ENCODE measurements at places on chromosomes 16 and 17. TPM values are rescaled to one million over a fixed set of nuclear protein-coding genes. Genes with fewer than 3 reads are reported as not detected.

- DNase-seq: no peak
- no peak overlapping the region for H3K4me3 ChIP-seq
- H3K27ac ChIP-seq: no peak overlapping the region
- H3K27me3 ChIP-seq: no peaks in the 10 kb centered on the region
Observed at GRCh38 chr17:6398955-6399354, 36.0 kb downstream of the AIPL1 start.

- H3K36me3 ChIP-seq: no peaks in the 10 kb centered on the region
- no peak for DNase-seq
- H3K4me1 ChIP-seq: no peaks in the 10 kb centered on the region
Observed at GRCh38 chr16:4214215-4214621, 27.7 kb downstream of the SRL start.

DNA sequence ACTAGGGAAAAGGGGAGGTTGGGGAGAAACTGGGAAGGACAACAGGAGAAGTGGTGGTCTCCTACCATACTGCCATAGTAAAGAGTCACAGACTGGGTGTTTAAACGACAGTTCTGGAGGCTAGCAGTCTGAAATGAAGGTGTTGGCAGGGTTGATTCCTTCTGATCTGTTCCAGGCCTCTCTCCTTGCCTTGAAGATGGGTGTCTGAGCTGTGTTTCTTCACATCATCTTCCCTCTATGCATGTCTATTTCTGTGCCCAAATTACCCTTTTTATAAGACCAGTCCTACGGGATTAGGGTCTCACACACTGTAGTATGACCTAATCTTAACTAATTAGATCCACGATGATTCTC is 79.8 kb upstream of the TMEM97 start:
- DNase-seq: no peak
- no peak overlapping the region for H3K27ac ChIP-seq
- no peaks in the 10 kb centered on the region for H3K4me1 ChIP-seq

DNA sequence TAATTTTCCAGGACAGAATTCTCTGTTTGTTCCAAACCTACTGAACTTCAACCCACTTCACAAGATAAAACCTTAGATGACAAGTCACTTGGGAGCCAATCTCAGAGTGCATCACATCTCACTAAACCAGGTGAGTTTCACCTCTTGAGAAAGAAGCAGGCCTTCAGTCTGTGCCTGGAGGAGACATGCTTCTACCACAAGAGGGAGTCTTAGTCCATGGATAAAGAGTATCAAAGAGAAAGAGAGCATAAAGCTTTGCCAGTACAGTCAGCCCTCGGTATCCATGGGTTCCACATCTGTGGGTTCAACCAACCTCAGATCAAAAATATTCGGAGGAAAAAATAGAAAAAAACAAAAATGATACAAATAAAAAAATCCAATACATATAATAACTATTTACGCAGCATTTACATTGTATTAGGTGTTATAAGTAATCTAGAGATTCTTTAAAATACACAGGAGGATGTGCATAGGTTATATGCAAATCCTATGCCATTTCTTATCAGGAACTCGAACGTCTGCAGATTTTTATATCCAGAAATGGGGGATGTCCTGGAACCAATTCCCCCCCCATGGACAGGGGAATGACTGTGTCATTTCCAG is 37.7 kb downstream of the DUSP14 start:
- no peaks in the 10 kb centered on the region for H3K4me1 ChIP-seq
- no peak overlapping the region for H3K27ac ChIP-seq
- peaks cover 18% of the 10 kb centered on the region for H3K36me3 ChIP-seq
- DNase-seq: no peak
- no peak overlapping the region for H3K4me3 ChIP-seq

DNA sequence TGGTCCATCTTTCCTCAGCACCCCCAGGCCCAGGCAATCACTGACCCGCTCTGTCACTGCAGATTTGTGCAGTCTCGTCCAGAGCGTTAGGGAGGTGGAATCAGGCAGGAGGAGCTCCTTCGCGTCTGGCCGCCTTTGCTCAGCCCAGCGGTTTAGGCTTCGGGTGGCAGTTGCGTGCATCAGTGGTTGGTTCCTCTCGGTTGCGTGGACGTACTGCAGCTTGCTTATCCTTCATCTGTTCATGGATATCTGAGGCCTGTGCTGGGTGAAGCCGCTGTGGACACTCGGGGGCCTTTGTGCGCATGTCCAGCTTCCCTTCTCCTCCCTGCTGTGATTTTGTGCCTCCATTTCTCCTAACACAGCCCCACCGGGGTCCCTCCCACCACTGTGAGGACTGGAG is 4.7 kb upstream of the P2RX1 start:
- no peak for DNase-seq
- no peaks in the 10 kb centered on the region for H3K27me3 ChIP-seq
- peaks cover 12% of the 10 kb centered on the region for H3K4me1 ChIP-seq
- no peak overlapping the region for H3K4me3 ChIP-seq
- H3K27ac ChIP-seq: no peak overlapping the region

GRCh38 chr17:10616502-10617119 is 40.5 kb downstream of the MYH3 start:
- no peaks in the 10 kb centered on the region for H3K36me3 ChIP-seq
- H3K27ac ChIP-seq: no peak overlapping the region
- DNase-seq: no peak
- H3K4me3 ChIP-seq: no peak overlapping the region

GRCh38 chr16:54977211-54977610 is 46.5 kb downstream of the IRX5 start:
- no peak overlapping the region for H3K27ac ChIP-seq
- no peaks in the 10 kb centered on the region for H3K27me3 ChIP-seq
- no peak overlapping the region for H3K4me3 ChIP-seq
- H3K36me3 ChIP-seq: no peaks in the 10 kb centered on the region
- no peaks in the 10 kb centered on the region for H3K4me1 ChIP-seq

DNA sequence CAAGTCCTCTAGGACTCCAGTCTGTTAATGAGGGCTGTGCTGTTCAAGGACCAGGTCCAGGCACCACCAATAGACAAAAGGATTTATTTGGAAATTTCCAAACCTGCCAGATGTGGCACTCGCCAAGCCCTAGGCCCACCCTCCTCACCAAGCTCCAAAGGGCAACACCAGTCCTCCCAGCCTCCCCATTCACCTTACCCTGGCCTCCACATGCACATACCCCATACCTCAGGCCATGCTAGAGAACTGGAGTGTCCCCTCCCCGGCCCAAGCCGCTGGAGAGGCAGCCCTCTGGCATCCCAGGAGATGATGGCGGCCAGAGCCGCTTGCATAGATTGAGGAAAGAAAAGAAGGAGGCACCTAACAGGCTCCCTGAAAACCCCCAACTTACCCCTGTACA is 4.6 kb upstream of the FTSJ3 start:
- H3K27me3 ChIP-seq: no peaks in the 10 kb centered on the region
- H3K36me3 ChIP-seq: peaks cover 48% of the 10 kb centered on the region
- peaks cover 10% of the 10 kb centered on the region for H3K4me1 ChIP-seq

GRCh38 chr17:78759203-78759968 is 22.7 kb downstream of the CYTH1 start:
- H3K36me3 ChIP-seq: 0 out of 2 replicates have a peak, but pooled peaks cover 4% of the 10 kb centered on the region
- no peak for DNase-seq
- peaks cover 43% of the 10 kb centered on the region for H3K4me1 ChIP-seq
- no peaks in the 10 kb centered on the region for H3K27me3 ChIP-seq
- peak overlapping the region; percentile 74 for H3K27ac ChIP-seq
- H3K4me3 ChIP-seq: peak overlapping the region; percentile 57

DNA sequence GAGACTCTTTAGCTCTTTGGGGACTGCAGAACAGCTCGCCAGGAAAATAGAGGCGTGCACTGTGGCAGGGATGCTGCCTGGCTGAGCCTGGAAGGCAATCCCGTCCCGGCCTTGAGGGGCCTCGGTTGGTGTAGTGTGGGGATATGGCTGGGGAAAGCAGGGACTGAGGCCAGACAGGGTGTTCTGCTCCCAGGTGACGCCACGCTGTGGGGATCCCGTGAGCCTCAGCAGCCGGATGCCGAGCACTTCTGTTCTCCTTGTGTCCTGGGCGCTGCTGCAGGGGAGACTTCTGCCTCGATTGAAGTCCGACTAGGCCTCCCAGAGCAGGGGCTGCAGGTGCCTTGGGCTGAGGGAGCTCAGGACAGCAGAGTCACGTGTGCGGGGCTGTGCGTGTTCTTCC is 72.6 kb downstream of the BANP start:
- no peak overlapping the region for H3K4me3 ChIP-seq
- no peak for DNase-seq
- H3K36me3 ChIP-seq: peaks cover 6% of the 10 kb centered on the region
- H3K27ac ChIP-seq: no peak overlapping the region
- no peaks in the 10 kb centered on the region for H3K4me1 ChIP-seq

GRCh38 chr16:84294117-84294516 is 561 bp upstream of the WFDC1 start:
- no peak overlapping the region for H3K27ac ChIP-seq
- no peaks in the 10 kb centered on the region for H3K4me1 ChIP-seq

- H3K27me3 ChIP-seq: no peaks in the 10 kb centered on the region
- H3K36me3 ChIP-seq: no peaks in the 10 kb centered on the region
- H3K27ac ChIP-seq: no peak overlapping the region
- no peak overlapping the region for H3K4me3 ChIP-seq
Observed at GRCh38 chr17:66730461-66730923, 104.4 kb upstream of the CACNG5 start.

- no peaks in the 10 kb centered on the region for H3K36me3 ChIP-seq
- H3K27me3 ChIP-seq: no peaks in the 10 kb centered on the region
- H3K4me3 ChIP-seq: no peak overlapping the region
- no peak overlapping the region for H3K27ac ChIP-seq
- no peaks in the 10 kb centered on the region for H3K4me1 ChIP-seq
- DNase-seq: no peak
Observed at GRCh38 chr17:4616476-4616875, 25.0 kb downstream of the ALOX15 start.

DNA sequence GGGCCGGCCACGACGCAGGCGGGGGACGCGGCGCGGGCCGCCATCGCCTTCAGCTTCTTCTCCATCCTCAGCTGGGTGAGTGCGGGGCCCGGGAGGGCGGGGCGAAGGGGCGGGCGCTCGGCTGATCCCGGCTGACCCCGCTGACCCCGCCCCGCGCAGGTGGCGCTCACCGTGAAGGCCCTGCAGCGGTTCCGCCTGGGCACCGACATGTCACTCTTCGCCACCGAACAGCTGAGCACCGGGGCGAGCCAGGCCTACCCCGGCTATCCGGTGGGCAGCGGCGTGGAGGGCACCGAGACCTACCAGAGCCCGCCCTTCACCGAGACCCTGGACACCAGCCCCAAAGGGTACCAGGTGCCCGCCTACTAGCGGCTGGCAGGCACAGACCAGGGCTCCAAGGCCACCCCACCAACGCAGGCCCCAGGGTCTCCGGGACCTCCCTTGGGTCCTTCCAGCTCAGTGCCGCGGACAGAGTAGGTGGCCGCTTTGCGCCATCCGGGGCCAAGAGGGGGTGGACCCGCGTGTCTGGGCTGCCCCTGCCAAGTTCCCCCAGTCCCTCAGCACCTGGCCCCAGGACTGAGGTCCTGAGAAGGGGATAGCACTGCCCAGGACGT is 3.0 kb downstream of the SYNGR3 start:
- no peak overlapping the region for H3K4me3 ChIP-seq
- H3K27me3 ChIP-seq: no peaks in the 10 kb centered on the region
- no peak overlapping the region for H3K27ac ChIP-seq

DNA sequence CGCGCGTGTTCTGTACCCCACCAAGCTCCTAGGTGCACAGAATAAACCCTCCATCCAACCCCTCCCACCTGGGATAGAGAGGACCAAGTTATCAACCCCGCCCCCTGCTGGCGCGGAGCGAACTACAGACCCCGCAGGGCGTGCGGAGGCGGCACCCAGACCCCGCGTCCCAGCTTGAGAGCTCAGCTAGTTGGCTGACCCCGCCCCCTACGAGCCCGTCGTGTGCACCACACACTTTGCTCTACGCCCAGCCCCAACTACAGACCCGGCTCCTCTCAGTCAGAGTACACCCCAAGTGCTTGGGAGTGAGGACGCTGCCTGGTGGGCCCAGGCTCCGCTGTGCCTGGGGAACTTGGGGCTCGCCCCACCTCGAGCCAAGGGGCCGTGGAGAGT is 1.5 kb downstream of the GRIN2A start:
- H3K4me3 ChIP-seq: no peak overlapping the region
- no peak overlapping the region for H3K27ac ChIP-seq
- H3K36me3 ChIP-seq: no peaks in the 10 kb centered on the region
- H3K4me1 ChIP-seq: peaks cover 3% of the 10 kb centered on the region
- peaks cover 6% of the 10 kb centered on the region for H3K27me3 ChIP-seq

- H3K27me3 ChIP-seq: no peaks in the 10 kb centered on the region
- no peak overlapping the region for H3K4me3 ChIP-seq
- H3K36me3 ChIP-seq: no peaks in the 10 kb centered on the region
- no peaks in the 10 kb centered on the region for H3K4me1 ChIP-seq
Observed at GRCh38 chr17:56700919-56701420, 107.5 kb downstream of the NOG start.

GRCh38 chr17:44177640-44178039 is 7.1 kb downstream of the ASB16 start:
- H3K4me1 ChIP-seq: no peaks in the 10 kb centered on the region
- no peak for DNase-seq
- no peaks in the 10 kb centered on the region for H3K27me3 ChIP-seq
- H3K36me3 ChIP-seq: peaks cover 4% of the 10 kb centered on the region

DNA sequence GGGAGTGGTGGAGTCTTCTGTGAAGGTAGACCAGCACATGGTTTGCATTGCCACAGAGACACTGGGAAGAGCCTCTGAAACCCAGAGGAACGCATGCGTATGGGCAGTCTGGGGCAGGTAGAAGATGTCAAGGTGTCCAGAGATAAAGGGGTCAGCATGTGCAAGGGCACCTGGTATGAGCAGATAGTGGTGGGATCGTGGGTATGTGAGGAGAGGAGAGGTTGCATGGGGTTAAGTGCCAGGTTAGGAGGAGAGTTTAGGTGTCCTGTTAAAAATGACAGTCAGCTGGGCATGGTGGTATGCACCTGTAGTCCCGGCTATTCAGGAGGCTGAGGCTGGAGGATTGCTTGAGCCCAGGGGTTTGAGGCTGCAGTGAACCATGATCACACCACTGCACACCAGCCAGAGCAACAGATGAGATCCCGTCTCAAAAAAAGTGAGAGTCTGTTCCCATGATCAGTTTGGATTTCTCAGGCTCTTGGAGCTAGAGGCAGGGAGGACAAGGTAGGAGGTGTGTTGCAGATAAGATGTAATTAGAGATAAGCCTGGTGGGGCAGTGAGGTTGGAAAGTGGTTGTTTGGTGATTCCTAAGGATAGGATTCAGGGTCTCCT is 3.0 kb downstream of the PYCARD start:
- DNase-seq: no peak
- H3K36me3 ChIP-seq: peaks cover 5% of the 10 kb centered on the region
- H3K27me3 ChIP-seq: no peaks in the 10 kb centered on the region
- no peak overlapping the region for H3K27ac ChIP-seq

PYDC1 gene
- total RNA-seq: not detected

HS3ST2 gene
- not detected for total RNA-seq

QPRT gene
- 35.7 TPM for total RNA-seq

CSH1 gene
- not detected for total RNA-seq

METTL26 gene
- 94.0 TPM for total RNA-seq

C17orf113 gene
- 0.11 TPM for total RNA-seq

IL34 gene
- not detected for total RNA-seq

TBC1D3B gene
- total RNA-seq: 2.5 TPM

KCNJ12 gene
- total RNA-seq: 0.21 TPM

ITGAD gene
- total RNA-seq: 4.0 TPM

ODAD4 gene
- total RNA-seq: 0.46 TPM

TTYH2 gene
- 7.7 TPM for total RNA-seq

CA5A gene
- not detected for total RNA-seq

SOX15 gene
- total RNA-seq: 0.28 TPM
